ENCODE measurements at places on chromosomes 16 and 17.

DNA sequence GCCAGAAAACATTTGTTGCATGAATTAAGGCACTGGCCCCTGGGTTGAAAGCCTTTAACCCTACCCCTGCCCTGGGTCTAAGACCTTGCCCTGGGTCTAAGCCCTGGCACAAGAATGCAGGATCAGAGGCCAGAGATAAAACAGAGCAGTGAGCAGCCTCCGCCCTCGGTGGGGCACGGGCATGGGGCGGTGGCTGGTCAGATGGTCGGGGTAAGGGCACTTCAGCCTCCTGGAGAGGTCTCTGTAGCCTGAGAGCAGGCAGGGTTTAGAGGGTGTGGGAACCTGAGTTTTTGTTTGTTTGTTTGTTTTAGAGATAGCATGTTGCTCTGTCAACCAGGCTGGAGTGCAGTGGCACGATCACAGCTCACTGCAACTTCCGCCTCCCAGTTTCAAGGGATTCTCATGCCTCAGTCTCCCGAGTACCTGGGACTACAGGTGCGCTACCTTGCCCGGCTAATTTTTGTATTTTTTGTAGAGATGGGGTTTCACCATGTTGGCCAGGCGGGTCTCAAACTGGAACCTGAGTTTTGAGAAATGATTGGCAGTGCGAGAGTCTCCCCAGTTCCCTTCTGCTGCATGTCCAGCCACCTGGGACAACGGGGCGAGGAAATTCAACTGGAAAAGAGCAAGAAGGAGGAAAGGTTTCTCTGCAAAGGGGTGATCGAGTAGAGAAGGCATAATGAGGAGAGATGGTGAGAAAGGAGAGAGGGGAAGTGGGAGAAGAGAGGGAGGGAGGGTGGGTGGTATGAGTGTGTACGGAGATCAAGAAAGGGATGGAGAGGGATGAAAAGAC lies 27.7 kb downstream of the TNS4 start:
- no peak for DNase-seq

DNA sequence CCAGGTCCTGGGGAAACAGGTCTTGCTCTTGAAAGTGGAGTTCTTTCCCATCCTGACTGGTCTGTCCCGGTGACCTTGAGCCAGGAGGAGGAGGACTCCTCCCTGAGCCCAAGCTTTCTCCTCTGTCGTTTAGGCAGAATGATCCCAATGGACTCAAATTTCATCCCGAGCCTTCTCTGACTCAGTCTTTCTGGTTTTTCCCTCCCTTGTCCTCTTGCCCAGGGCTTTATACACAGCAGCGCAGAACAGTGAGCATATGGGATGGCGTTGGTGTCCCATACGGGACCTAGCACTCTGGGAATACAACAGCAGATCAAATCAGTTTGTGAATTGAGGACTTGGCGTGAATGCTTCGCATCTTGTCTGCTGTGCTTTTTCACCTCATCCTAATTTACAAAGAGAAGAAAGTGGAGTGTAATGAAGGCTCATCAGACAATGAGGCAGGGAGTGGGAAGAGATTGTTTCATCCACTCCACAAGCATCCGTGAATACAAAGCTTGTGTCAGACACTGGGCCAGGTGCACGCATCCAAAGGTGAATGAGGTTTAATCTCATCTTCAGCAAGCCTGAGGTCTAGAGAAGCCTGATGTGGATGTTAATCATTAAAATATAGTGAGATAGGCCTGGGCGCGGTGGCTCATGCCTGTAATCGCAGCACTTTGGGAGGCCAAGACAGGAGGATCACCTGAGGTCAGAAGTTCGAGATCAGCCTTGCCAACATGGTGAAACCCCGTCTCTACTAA lies 1.1 kb upstream of the XYLT1 start:
- DNase-seq, result no peak

DNA sequence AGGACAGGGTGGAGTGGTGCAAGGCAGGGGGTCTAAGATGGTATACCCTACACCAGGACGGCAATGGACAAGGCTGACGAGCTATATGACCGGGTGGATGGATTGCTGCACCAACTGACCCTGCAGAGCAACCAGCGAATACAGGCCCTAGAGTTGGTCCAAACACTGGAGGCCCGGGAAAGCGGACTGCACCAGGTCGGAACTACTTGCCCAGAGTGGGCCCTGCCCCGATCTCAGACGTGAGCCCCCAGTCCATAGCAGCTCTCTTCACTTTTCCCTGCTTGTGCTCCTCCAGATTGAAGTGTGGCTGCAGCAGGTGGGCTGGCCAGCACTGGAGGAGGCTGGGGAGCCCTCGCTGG lies 3.1 kb downstream of the PLEKHG4 start:
- no peak for DNase-seq

DNA sequence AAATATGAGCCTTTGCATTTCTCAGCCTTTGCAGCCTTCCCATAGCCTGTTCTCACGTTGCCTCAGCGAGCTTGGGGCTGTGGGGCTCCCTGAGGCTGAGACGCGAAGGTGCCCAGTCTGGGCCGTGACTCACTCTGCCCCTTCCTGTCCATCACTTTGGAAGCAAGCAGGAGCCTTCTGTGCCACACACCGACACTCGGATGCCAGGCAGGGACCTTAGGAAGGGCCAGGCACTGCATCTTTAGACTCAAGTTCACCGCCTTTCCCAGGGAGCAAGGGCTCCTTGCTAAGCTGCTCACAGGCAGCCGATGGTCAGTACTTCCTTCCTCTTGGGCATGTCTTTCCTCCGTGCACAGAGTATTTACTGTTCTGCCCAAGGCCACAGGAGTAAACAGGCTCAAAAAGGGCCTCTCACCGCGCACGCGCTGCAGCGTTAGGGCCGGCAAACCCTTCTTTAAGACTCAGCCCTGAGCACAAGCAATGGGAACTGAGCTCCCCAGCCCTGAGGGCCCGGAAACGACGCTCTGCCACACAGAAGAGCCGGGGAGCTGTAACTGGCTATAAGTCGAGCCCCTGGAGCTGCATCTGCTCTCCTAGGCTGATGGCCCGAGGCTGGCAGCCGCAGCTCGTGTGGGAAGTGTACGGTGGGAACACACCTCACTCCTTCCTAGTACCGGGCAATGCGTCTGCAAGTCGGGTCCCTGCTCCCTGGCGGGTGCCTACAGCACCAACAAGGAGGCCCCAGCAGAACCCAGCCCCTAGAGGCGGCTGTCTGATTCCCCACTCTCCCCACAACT lies 7.2 kb downstream of the TIMM22 start:
- DNase-seq, result no peak

- DNase-seq, result peak; percentile 94
These were observed at the start of gene RDM1 for GRCh38 chr17:35930211-35931065. TSS of gene RDM1 (minus strand) at chr17:35930773. CDS start at chr17:35930727, 46 bp downstream.

- no peak for DNase-seq
These were observed 12.4 kb downstream of the NUP93 start for GRCh38 chr16:56742030-56742984.

DNA sequence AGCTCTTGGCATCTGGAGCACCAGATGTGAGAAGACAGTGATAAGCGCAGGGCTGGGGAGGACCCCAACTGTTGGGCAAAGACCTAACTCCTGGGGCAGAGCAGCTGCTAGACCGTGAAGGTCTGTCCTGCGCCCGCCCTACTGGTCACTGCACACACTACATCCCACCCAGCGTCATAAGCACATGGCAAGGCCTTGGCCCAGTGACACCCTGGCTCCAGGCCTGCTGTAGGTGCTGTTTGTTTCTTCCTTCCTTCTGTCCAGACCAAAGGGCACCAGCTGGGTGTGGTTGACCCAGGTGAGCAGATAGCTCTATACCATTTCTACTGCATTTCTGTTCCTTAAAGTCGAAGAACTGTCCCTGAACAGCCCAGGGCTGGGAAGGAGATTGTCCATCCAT lies 6.4 kb downstream of the TRPV3 start:
- no peak for DNase-seq

GRCh38 chr17:81371910-81372760 lies 23.1 kb upstream of the BAHCC1 start:
- DNase-seq, result no peak

GRCh38 chr17:31888124-31888523 lies 13.4 kb downstream of the UTP6 start:
- DNase-seq, result no peak

- no peak for DNase-seq
These were observed 162.9 kb downstream of the ENGASE start for GRCh38 chr17:79237448-79238053.

DNA sequence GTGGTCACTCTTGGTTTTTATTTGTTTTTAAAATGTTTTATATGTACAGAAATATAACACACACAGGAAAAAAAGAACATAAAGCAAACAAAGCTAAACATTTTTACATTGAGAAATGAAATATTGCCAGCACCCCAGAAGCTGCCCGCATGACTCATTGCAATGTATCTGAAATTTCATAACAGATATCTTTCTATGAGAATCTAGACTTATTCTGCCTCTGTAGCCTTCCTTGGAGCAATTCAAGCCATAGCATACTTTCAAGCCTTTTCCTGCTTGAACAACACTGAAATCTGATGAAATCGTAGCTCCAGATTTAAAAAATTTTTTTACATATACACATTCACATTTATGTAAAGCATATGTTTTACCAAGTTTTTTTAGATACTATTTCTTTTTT lies 86.9 kb downstream of the RBBP6 start:
- DNase-seq, result no peak

- DNase-seq, result no peak
These were observed 91.9 kb downstream of the RPTOR start for GRCh38 chr17:80636361-80637018.

DNA sequence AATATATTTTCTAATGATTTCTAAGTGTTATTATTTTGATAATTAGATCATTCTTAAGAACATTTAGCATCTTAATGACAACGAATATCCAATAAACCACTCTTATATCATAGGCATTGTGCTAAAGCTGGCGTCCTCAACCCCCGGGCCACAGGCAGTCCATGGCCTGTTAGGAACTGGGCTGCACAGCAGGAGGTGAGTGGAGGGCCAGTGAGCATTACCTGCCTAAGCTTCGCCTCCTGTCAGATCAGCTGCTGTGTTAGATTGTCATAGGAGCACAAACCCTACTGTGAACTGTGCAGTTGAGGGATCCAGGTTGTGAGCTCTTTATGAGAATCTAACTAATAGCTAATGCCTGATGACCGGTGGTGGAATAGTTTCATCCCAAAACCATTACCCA lies 3.7 kb downstream of the DUXB start:
- DNase-seq, result no peak

DNA sequence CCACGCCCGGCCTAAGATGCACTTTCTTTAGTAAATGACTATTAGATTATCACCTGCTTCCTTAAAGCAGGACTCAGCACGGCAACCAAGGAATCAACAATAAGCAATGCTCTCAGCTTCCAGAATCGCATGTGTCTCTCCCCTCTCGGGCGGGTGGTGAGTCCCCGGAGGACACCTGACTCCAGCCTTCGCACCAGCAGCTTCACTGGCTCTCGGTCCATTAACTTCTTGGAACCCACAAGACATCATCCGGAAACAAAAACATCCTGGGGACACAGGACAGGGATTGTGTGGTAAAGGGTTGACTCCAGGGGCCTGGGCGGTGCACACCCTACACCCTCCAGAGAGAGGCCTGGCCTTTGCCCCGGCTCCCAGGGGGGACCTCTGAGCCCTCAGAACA lies 22.7 kb downstream of the UTS2R start:
- no peak for DNase-seq

DNA sequence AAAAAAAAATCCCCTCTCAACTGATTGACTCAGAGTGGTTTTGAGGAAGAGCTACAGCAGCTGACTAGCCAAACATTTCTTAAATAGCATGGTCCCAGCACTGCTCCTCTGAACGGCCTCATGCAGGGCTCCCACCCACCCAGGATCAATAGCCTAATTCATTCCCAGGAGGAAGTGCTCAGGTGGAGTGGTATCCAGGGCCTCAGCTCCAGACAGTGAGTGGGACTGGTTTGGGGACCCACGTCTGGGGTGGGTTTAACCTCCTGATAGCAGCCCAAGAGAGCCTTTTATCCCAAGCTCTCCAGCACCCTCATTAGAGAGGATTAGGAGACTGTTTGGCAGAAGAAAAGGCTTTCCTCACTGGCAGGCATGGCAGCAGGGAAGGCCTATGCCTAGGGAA lies 68.5 kb upstream of the CDH5 start:
- DNase-seq, result no peak

DNA sequence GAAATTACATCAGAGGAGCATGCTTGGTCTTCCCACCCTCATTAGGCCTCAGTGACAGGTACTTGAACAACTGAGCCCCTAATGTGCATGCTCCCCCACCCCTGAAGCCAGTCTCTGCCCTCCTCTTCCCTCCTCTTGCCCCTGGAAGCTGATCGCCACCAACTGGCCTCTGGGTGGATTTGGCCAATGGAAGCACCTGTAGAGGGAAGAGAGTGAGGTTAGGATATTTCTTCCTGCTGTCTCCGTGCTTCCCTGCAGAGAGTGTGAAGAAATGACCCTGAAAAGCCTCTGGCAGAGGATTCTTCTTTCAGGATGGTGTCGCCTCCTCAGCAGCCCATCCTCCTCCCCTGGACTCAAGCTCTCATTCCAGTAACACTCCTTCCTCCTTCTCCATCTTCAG lies 5.9 kb upstream of the CBLN1 start:
- no peak for DNase-seq

DNA sequence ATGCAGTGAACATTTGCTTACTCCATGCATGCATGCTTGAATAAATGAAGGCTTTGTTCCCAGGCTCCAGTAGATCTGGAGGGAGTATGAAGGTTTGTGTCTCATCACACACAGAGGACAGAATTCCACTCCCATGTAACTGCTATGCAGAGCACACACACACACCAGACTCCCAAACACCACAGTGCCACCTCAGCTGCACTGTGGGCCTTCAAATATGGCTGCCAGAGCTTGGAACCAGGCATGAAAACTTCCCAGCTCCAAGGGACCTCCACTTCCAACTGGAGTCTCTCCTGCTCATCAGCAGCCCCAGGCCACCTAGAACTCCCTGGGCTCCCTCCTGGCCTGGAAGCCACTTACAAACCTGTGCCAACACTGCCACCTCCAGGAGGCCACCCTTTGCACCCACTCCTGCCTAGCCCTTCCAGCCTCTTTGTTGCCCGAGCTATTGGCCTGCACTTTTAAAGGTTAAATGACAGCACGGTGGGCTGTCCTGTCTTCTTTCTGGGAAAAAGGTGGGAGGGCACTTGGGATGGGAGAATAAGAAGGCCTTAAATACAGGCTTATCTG lies 151.2 kb downstream of the ZNF423 start:
- peak; percentile 6 for DNase-seq

GRCh38 chr17:27518545-27519521 lies 62.6 kb downstream of the KSR1 start:
- peak; percentile 43 for DNase-seq

DNA sequence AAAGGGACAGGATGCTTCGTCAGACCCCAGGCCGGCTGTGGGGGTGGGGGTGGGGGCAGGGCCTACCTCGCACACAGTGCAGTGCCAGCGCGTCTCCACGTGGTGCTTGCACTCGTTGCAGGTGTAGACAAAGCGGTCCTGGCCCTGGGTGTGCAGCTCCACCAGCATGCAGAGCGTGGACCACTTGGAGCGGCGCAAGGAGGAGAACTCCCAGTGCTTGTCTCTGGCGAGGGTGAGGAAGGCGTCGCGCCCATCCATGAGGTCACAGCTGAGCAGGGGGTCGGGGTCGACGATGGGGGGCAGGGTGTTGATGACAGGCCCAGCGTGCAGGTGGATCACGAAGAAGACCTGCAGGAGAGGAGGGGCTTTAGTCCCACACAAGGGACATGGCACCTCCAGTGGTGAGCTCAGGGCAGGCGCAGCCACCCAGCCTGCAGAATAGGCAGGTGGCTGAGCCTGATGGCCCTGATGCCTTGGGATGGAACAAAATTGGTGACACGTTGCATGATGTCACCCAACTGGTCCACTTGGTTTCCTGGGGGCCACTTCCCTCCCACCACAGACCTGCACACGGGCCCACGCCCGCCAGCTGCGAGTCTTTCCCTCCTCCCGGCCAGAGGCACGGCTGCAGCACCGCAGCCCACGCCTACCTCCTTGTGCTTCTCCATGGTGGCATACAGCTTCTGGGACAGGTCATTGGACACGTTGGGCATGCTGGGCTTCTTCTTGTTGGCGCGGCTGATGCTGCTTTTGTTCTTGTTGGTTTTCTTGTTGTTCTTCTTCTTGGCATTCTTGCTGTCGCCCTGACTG lies 14.0 kb upstream of the TRAP1 start:
- DNase-seq, result no peak
